Karpas-422 (cell line): ENCODE measurements at places on chromosomes 6 and 20. TPM values are rescaled to one million over a fixed set of nuclear protein-coding genes. Genes with fewer than 3 reads are reported as not detected.

The FLRT3 gene
- not detected in 2 replicates for total RNA-seq

The ERMARD gene
- total RNA-seq, result 12.6 and 38.5 TPM in 2 replicates

The COL9A1 gene
- not detected in 2 replicates for total RNA-seq

The C20orf141 gene
- not detected in 2 replicates for total RNA-seq
